ENCODE measurements at places on chromosomes 1 and 21.

- no peak for DNase-seq
Measured at GRCh38 chr1:67020304-67020703, 33.6 kb downstream of the SLC35D1 start.

GRCh38 chr1:107695341-107695740 lies 269.6 kb downstream of the VAV3 start:
- DNase-seq, result no peak

GRCh38 chr1:186569856-186570255 lies 108.9 kb upstream of the PDC start:
- DNase-seq, result no peak

DNA sequence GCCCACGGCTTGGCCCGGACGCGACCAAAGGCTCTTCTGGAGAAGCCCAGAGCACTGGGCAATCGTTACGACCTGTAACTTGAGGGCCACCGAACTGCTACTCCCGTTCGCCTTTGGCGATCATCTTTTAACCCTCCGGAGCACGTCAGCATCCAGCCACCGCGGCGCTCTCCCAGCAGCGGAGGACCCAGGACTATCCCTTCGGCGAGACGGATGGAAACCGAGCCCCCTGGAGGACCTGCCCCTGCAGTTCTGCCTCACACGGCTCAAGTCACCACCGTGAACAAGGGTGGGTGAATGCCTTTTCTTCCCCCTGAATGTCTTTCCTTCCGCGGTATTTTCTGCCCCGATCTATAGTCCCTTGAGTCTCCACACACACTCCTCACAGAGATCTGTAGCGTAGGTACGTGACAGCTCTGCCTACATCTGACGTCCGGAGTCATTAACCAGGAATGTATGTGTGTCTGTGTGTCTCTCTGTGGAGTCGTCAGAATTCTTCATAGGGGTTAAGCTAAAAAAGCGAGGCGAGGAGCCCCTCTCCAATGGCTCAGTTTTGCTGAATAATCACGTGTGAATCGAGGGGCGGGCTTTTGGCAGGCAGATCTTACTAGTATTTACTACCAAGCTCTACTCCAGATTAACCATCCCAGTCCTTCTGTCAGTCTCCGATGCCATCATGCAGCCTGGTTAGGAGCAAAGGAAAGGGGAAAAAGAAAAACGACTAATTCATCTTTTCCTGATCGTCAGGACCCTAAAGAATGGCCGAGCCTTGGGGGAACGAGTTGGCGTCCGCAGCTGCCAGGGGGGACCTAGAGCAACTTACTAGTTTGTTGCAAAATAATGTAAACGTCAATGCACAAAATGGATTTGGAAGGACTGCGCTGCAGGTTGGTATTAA lies at the start of gene CDKN2C:
Gene CDKN2C, plus strand, starts transcription at position 635 of the 898 bp plus-strand sequence. Its CDS starts 124 bp downstream, at position 759.
- DNase-seq, result peak; percentile 93

GRCh38 chr1:96236156-96236739 lies 485.3 kb upstream of the PTBP2 start:
- peak; percentile 59 for DNase-seq

DNA sequence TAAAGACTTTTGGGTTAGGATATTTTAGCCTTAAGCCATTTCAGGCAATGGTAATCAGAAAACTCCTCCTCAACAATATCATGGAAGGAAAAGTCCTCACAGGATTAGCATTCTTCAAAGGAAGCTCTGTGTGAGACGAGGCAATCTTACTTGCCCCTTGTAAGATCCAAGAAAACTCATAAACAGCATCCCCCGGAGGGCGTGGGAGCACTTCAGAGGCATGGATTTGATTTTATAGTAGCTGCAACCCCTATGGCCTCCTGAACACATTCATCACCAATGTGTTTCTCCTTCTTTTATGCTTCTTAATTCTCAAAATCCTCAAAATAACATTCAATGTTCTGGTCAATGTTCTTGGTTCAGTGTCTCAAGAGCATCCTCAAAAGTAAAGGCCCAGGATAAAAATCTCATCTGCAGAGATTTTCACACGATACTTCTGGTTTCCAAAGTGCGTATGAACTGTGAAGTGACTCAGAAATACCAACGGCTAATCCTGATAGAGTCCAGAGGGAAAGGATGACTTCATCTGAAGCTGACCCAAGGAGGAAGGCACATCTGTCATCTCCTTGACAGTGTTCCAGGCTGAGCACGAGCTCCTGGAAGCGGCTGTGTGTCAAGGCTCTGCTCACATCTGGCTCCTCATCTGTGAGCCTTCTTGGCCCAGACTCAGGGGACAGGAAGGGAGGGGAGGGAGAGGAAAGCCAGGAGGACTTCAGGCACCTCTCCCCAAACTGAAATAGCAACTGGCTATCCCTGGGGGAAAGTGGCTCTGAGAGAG lies 49.3 kb upstream of the PSEN2 start:
- DNase-seq, result peak; percentile 93

DNA sequence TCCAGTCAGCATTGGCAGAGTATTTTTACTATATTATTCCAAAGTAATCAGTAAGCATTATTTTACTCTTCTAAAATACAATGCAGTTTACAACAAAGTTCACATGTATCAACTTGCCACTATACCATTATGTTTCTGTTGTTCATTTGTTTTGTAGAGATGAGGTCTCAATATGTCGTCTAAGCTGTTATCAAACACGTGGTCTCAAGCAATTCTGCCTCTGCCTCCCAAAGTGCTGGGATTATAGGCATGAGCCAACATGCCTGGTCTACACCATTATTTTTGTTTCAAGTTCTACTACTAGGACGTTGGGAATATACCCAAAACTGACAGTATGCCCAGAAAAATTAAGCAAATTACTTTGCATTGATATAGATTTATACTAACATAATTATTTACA lies 19.8 kb downstream of the FAF1 start:
- DNase-seq, result no peak

- no peak for DNase-seq
Measured at GRCh38 chr1:118271883-118272282, 86.9 kb upstream of the SPAG17 start.

GRCh38 chr1:160808289-160808688 lies 12.3 kb downstream of the LY9 start:
- DNase-seq, result no peak

DNA sequence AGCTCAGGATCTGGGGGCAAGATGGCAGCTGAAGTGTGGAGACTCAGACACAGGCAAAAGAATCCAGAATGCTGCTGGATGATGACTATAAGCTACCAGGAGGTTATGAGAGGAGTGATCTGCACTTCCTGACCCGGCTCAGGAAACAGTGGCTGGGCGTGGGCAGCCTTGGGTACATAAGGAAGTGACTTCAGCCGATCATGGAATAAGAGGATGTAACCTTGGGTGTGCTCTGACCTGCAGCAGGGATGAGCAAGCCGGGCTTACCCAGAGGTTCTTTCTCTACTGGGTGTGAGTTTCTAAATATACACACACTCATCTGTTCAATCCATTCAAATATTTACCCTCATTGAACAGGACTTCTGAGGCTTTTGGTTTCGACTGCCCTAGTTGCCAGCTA lies 62.7 kb downstream of the CD34 start:
- DNase-seq, result peak; percentile 15

DNA sequence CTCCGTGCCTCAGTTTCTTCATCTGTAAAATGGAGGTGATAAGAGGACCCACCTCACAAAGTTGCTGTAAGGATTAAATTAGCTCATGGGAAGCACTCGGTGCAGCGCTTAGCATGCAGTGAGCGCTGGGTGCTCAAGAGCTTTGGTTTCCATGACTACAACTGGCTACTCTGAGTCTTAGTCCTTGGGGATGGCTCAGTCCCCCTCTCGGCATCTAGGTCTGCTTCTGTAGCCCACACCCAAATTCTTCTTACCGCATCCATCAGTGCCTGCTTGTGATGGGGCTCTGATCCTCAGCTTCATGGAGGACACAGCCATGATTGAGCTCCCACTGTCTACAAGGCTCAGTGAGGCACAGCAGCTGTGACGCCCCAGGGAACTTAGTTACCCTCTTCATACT lies 159.0 kb downstream of the ACTL8 start:
- DNase-seq, result no peak
